Fibroblast of skin of abdomen (primary cell): ENCODE measurements at places on chromosomes 2 and 18.

- DNase-seq, result peak; percentile 53
Measured at GRCh38 chr2:218964041-218964771, 4.7 kb downstream of the CDK5R2 start.

GRCh38 chr2:195561116-195561921 lies 95.7 kb upstream of the SLC39A10 start:
- DNase-seq, result peak; percentile 97

DNA sequence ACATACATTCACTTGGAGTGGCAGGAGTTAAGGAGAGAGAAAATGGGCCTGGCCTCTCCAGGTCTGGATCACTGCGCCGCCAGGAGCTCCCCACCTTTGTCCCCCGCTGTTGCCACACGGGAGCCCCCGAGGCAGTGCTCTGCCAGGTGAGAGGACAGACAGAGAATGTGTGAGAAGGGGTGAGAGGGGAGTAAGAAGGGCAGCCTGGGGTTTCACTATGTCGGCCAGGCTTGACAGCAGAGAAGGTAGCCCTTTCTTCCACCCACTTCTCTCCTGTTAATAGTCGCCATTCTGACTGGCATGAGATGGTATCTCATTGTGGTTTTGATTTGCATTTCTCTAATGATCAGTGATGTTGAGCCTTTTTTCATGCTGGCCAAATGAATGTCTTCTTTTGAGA lies 26.2 kb upstream of the ARHGEF4 start:
- DNase-seq, result no peak

DNA sequence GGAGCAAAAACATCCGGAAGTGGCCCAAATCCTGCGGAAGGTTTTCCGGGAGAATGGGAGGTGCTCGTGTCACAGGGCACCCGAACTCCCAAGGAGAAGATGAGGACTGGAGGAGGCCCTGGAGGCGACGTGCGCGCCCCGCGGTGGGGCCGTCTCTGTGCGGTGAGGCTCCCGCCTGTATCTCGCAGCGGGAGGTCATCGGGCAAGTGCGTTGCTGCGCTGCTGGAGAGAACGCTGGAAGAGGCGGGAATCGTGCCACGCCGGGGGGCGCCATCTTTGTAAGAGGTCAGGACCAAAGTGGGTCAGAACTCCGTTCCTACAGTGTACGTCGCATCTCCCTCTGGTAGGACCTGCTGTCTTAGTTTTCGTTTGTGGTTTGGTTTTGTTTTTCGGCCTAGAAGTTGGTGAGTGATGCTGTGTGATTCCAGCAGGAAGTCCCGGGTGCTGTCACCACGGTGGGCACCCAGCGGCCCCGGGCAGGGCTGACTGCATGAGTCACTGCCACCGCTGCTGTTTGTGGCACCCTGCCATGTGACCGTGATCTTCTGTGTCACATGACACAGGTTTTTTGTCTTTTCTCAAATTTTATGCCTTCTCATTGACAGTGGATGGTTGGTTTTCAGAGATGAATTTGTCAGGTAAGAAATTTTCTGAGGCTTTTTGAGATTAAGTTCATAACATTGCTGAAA lies 21.5 kb upstream of the ATP9B start:
- no peak for DNase-seq

DNA sequence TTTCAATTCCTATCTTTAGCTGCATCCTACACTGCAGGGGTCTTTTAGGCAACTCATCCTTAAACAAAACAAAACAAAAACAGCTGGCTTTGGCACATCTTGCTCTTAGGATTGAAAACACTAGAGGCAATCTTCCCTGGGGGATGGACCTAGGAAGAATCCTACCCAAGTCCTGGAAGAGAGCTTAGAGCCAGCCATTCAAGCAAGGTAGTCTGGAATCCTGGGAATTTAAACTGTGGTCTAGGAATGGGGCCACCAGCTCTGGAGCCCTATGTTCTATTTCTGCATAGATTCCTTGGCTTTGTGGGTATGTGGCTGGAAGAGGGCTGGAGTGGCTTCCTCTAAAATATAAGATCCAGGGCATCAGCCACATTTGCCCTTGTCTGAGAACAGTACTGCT lies 27.7 kb downstream of the MYL1 start:
- DNase-seq, result no peak

DNA sequence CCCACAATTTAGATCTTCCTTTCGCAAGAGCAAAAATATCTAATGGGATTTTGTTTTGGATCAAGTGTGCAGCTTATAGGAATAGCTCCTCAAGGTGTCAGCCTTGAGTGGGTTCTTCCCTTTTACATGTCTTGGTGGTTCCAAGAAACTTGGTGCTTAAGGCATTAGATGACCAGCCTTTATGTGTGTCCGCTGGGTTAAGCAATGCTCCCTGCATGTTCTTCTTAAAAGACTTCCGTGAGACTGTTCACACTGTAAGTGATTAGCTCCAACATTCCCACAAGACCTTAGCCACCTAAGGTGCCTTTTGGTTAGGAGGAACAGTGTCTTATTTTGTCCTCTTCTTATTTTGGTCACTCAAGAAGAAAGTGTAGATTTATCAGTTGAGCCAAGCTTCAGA lies 44.3 kb upstream of the GPR39 start:
- no peak for DNase-seq

GRCh38 chr2:46831869-46832265 lies 83.7 kb downstream of the MCFD2 start:
- DNase-seq, result no peak

DNA sequence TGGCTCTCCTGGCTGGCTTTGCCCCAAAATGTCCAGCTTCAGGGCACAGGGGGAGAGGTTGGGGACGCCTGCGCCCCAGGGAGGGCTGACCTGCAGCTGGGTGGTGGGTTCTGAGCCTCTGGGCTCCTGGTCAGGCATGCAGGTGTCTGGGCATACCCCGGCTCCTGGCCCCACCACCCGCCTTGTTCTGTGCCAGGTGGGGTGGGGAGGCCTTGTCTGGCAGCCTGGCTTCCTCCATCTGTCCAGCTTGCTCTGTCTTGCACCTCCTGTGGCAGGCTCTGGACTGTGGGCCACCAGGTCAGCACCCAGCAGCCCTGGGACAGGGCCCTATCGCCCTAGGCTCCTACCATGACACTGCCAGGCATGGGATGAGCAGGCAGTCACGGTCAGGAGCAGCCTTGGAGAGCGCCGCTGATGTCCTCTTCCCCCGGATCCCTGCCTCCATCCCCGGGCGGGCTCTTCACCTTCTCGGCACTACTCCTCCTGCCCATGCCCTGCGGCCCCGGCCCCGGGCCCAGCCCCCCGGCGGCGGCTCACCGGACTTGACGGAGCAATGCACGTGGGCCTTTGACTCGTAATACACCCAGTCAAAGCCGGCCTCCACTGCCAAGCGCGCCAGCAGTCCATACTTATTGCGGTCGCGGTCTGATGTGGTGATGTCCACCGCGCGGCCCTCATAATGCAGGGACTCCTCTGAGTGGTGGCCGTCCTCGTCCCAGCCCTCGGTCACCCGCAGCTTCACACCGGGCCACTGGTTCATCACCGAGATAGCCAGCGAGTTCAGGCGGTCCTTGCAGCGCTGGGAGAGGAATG lies 3.6 kb downstream of the IHH start:
- no peak for DNase-seq
